ENCODE measurements at places on chromosomes 3 and 15.

DNA sequence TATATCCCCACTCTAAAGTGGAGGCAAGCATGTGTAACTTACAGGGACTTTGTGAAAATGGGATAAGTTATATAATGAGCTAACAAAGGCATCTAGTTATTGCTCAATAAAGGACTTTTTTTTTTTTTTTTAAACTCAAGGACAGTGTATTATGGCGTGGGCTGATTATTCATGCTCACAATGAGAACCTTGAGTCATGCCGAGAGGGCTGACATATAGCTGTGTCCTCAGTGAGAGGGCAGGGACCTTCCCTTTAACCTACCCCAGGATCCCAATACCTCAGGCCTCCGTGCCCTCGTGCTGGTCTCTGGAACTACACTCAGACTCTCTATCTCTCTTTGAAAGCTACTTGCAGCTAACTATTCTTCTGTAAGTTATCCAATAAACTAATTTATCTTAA, 319.9 kb upstream of the ICE2 start:
- peak; percentile 47 for DNase-seq

DNA sequence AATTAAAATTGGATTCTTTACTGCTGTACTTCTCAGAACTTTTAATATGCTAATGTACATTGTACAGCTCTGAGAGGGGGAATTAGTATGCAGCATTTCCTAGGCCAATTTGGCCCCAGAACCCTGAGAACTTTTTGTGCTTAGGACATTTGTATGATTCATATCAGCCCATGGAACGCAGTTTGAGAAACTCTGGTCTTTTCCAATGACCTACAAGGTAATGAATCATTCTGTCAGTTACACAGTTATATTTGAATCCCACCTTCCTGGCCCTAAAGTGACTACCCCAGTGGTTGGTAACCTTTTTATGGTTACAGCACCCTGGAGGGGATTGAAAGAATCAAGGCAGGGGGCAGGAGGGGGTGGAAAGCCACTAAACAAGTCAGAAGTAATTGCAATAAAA, 25.6 kb upstream of the KBTBD12 start:
- DNase-seq = peak; percentile 82

DNA sequence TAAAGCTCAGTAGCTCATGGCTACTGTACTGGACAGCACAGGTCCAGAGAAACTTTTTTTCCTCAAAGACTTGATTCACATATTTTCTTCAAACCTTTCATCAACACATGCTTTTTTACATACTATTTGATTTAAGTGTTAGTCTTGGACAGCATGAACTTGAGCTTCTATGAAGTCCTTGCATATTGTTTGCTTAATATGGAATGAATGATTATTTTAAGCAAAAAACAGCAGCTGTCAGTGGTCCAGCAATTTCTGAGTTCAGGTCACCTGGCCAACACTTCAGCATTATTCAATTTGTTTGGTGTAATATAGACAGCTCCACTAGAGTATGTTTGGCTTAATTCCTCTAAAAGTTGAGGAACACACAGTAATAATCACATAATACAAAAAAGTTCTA, 141.4 kb downstream of the PEX5L start:
- no peak for DNase-seq

GRCh38 chr3:126923423-126923822, 59.5 kb upstream of the PLXNA1 start:
- DNase-seq = no peak

GRCh38 chr15:76253691-76254473, 57.4 kb downstream of the ETFA start:
- no peak for DNase-seq

- no peak for DNase-seq
These were observed 40.0 kb downstream of the ATP2C1 start for GRCh38 chr3:130933801-130934345.
